ENCODE measurements at places on chromosomes 1 and 21.

GRCh38 chr1:239686386-239686785, 300.0 kb downstream of the CHRM3 start:
- no peak for DNase-seq

DNA sequence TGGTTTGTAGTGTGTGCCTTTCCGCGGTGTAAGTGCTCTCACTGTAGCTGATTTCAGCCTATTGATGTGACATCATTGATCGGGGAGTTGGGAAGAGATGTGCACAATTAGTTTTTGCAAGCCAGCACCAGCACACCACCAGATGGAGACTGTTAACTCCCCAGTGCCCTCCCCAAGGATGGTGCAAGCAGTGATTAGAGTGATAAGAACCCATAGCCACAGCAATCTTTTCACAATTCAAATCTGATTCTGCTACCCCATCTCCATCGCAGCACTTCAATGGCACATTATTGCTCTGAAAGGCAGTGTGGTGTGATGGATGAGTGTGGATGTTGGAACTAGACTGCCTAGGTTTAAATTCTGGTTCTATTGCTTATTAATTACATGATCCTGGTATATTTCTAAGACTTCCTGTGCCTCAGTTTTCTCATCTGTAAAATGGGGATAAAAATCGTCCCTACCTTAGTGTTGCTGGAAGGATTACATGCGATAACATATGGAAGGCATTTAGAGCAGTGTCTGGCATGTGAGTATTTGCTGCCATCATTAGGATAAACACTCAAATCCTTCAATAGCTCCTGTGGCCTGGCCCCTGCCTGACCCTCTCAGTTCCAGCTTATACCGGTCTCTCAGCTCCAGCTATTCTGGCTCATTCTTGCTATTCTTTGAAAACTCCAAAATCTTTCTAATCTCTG, 6.7 kb downstream of the CSF3R start:
- no peak for DNase-seq

DNA sequence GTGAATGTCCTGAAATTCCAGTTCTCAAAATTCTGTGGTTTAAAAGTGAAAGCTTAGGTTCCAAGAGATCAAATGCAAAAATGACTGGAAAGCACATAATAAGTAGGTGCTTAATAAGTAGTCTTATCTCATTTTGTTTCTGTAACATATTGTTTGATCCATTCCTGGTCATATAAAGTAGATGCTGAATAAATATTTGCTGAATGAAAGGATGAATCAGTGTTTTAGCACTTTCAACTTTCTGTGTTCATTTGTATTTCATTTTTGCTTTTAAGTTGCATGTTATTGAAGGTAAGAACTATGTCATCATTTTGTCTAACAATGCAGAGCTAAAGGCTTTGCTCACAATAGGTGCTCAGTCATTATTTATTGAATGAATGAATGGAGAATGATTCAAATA, 6.3 kb downstream of the MAST2 start:
- DNase-seq: no peak

DNA sequence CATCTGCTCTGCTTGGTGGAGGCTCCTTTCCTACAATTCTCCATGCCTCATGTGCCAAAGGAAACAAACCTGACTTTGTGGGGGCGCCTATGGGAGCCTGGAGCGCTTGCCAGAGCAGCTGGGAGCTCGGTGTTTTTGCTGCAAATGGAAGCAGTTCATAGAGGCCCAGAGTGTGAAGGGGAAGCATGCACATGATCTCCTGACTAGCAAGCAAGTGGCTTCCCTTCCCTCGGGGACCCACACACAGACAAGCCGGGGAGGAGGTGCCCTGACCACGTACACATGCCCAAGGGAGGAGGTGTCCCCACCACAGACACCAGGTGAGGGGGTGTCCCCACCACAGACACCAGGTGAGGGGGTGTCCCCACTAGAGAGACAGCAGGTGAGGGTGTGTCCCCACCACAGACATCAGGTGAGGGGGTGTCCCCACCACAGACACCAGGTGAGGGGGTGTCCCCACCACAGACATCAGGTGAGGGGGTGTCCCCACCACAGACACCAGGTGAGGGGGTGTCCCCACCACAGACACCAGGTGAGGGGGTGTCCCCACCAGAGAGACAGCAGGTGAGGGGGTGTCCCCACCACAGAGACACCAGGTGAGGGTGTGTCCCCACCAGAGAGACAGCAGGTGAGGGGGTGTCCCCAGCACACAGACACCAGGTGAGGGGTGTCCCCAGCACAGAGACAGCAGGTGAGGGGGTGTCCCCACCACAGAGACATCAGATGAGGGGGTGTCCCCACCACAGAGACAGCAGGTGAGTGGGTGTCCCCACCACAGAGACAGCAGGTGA, 106.8 kb downstream of the CRYAA start:
- DNase-seq: no peak

DNA sequence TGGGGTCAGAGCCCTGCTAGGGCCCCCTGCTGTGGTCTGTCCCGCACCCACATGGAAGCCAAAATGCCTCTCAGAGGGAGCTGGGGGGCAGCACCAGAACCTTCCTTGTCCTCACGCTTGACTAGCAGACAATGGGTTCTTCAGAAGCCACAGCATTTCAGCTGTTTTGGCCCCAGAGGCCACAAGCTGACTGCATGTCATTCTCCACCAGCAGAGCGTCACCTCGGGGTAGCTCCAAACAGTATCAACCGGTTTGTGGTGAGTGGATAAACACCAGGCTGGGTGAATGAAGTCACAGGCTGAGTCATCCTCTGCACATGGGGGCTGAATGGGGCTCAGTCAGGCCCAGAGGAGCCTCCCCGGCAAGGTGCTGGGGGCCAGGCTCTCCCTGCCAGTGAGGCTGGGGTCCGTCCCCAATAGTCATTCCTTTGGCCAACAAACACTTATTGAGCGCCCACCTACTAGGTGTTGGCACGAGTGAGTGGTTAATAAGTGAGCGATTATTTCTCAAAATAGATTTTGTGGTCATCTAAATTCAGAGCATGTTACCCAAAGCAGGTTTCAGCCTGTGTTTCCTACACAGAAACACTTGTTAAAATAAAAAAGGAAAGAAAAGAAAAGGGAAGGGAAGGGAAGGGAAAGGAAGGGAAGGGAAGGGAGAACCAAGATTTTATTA, 9.1 kb downstream of the OLIG1 start:
- DNase-seq: peak; percentile 92

GRCh38 chr1:30663596-30664091, 59.7 kb downstream of the MATN1 start:
- no peak for DNase-seq

GRCh38 chr1:211518330-211519289, 26.6 kb upstream of the RD3 start:
- DNase-seq: no peak

GRCh38 chr21:41367301-41367944, 5.6 kb downstream of the MX2 start:
- no peak for DNase-seq

- no peak for DNase-seq
These were observed 67.6 kb upstream of the SLC25A33 start for GRCh38 chr1:9471679-9472078.

- DNase-seq: no peak
These were observed 3.0 kb downstream of the PLA2G2F start for GRCh38 chr1:20142001-20142710.

GRCh38 chr1:15680561-15681348, 3.4 kb upstream of the PLEKHM2 start:
- DNase-seq: peak; percentile 61

Measured in ACHN (cell line).